ENCODE measurements at places on chromosomes 4 and X. TPM values are rescaled to one million over a fixed set of nuclear protein-coding genes. Genes with fewer than 3 reads are reported as not detected.

Gene DCX
- total RNA-seq = not detected

Gene VCX3B
- total RNA-seq = not detected

Gene CLIC2
- total RNA-seq = not detected

Gene ADH6
- not detected for total RNA-seq

Gene GAGE13
- not detected for total RNA-seq

Gene CT55
- not detected for total RNA-seq

Gene CCDC120
- 8.3 TPM for total RNA-seq

Gene RAB41
- total RNA-seq = not detected

Gene SMR3B
- not detected for total RNA-seq

Gene GPR50
- not detected for total RNA-seq

Gene SYN1
- total RNA-seq = under 0.01 TPM

Gene GAB3
- total RNA-seq = 2.8 TPM

Gene RTL3
- total RNA-seq = not detected

Gene TMEM165
- 121 TPM for total RNA-seq

Gene ZXDA
- 5.6 TPM for total RNA-seq

Gene CDK16
- total RNA-seq = 110 TPM
